Stimulated activated naive CD8-positive, alpha-beta T cell treated with anti-CD3 and anti-CD28 coated beads, Interleukin-15, amount 100 ng/mL, for 72 hours (primary cell): ENCODE measurements at places on chromosomes 3 and 15.

DNA sequence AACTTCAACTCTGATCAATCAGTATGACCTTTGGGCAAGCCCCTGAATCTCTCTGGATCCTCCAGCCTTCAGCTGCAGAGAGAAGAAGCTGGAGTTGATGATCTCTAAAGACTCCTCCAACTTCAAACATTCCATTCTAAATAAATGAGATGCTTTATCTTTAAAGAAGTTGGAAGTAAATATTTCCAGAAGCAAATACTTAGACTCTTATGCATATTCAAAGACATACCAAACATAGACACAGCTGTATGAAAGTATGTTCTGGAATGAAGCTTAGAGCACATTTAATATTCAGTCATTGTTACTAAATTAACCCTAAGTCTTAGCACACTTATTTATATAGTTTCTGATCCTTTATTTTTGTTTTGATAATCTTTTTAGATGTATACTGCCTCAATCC lies 77.6 kb upstream of the ACP3 start:
- no peak for DNase-seq

DNA sequence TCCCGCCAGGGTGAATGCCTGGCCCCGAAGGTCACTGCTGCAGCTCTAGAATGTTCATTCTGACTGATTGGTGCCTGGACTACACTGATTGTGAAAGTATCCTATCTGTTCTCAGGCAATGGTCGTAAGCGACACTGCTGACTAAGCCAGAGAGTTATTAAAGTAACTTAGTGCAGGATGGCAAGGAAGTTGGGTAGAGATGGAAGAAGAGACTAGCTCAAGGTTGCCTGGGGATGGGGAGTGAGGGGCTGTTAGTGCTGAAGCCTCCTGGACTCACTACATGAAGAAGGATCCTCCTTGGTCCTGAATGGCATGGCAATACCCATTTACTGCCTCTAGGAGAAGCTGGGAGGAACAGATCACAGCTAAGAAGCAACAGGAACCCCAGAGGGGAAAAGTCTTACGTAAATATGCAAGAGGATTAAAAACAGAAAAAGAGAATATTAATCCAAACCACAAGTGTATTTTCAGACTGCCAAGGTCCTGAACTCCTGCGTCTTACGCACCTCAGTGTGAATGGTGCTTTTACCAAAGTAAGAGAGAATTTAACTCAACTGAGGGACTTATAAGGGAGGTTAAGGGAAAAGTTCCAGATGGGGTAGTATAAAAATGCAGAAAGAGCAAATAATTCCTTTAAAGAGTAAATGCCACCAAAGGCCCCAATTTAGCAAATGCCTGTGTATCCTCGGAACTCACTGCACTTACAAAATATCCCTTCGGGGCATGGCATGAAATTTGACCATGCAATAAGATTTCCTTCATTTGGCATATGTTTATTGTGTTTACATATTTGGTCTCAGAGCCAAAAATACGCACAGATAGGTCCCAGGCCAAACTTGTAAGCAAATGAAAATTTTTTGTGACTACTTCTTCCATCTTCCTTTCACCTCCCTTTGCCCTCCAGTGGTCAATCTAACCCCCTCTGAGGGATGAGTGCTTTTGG lies 64.0 kb upstream of the DGKG start:
- no peak for DNase-seq

DNA sequence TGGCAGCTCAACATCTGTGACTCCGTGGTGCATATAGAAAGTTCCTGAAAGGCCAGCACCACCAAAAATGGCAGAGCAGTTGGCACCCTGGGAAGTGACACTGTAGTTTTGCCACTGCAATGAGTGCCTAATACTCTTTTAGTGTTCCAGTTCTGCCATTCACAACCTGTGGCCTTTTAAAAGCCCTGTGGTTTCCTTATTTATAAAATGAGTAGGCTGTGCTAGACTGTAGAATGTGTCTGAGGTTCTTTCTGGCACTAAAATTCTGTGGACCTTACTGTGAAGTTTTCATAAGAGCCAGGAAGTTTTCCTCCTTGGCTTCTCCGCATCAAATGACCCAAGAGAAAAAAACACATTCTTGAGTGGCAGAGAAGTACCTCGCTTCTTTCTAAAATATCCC lies 74.1 kb downstream of the MME start:
- no peak for DNase-seq

GRCh38 chr3:195032106-195032759 lies 238.7 kb downstream of the XXYLT1 start:
- DNase-seq = no peak

- DNase-seq = no peak
These were observed 77.1 kb downstream of the SLC25A26 start for GRCh38 chr3:66297900-66298299.

GRCh38 chr15:67063689-67064606 lies 1.5 kb upstream of the SMAD3 start:
- DNase-seq = no peak

DNA sequence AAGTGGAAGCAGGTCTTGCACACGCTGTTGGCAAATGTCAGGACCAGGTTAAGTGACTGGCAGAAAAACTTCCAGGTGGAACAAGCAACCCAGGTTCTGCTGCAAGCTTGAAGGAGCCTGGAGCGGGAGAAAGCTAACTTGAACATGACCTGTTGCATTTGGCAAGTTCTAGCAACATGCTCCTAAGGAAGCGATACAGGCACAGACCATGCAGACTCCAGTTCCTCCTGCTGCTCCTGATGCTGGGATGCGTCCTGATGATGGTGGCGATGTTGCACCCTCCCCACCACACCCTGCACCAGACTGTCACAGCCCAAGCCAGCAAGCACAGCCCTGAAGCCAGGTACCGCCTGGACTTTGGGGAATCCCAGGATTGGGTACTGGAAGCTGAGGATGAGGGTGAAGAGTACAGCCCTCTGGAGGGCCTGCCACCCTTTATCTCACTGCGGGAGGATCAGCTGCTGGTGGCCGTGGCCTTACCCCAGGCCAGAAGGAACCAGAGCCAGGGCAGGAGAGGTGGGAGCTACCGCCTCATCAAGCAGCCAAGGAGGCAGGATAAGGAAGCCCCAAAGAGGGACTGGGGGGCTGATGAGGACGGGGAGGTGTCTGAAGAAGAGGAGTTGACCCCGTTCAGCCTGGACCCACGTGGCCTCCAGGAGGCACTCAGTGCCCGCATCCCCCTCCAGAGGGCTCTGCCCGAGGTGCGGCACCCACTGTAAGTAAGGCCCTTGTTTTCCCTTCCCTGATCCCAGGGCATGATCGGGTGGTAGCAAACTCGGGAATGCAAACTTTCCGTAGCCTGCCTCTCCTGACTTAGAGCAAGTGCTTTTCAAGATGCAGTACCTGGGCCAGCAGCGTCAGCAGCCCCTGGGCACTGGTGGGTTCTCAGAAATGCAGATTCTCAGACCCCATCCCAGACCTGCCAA lies 759 bp downstream of the GALNT15 start:
- no peak for DNase-seq

DNA sequence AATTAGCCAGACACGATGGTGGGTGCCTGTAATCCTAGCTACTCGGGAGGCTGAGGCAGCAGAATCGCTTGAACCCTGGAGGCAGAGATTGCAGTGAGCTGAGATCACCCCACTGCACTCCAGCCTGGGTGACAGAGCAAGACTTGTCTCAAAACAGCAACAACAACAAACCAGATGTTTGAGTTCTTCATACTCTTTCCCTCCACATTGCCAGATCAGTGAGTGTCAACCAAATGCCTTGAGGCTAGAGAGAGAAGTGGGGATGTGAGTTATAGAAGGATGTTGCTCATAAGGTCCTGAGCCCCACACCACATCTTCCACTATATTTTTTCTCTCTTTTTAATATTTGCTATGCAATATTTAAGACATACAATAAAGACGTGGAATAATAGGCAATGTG lies 19.8 kb downstream of the MAPKBP1 start:
- DNase-seq = no peak

GRCh38 chr3:15330031-15330596 lies 2.3 kb downstream of the SH3BP5 start:
- DNase-seq = no peak

GRCh38 chr3:127790882-127791183 lies 31.5 kb downstream of the MGLL start:
- no peak for DNase-seq

GRCh38 chr15:31135523-31135922 lies 34.0 kb upstream of the TRPM1 start:
- no peak for DNase-seq

- no peak for DNase-seq
These were observed 774.3 kb downstream of the TUSC7 start for GRCh38 chr3:117483839-117484238.

DNA sequence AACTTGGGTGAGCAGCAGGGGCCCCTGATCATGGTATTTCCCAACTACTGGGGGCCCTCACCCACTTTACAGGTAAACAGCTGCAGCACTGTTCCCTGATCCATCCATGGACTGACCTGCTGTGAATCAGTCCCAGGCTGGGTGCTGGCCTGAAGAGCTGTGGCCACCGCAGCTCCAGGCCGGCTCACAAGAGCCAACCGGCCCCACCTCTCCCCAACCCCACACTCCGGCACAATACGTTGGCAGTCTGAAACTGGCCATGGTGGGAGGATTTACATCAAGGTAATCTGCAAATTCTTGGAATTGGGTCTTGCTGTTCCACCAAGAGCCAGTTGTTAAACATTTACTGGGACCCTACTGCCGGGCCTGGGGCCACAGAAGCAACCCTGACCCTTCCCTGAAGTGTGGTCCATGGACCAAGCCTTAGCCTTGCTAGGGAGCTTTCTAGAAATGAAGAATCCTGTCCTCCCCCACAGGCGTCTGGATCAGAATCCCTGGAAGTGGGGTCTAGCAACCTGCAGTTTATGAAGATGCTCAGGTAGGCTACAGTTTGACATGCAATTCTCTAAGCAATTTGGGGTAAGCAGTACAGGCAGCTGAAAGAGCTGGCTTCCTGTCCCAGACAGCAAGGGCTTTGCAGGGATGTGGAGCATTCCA lies 3.7 kb downstream of the SLC6A20 start:
- no peak for DNase-seq

DNA sequence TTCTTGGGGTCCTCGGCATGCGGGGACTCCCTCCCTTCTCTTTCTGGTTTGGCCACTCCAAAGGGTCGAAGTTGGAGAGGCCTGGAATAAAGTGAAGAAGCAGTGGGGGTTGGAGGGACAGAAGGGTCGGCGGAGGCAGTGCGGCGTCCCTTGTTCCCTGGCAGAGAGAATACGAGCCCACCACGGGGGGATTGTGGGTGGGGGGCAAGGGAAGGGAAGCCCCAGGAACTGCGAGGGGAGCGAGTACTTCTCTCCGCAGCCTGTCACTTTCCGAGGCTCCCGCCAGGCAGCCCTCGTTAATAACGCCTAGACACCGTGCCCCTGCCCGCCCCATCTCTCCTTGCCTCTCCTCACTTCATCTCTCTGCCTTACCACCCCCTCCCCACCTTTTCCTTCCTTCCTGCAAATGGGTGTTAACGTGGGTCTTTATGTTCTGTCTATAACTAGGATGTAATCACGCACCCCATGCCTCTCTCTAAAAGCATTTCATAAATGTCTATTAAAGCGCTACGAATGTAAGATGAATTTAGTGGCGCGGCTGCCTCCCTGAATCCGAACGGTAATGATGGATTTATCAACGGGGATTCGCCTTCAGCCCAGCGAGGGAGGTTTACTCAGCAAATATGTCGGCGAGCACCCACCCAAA lies 13.7 kb downstream of the NR2F2 start:
- no peak for DNase-seq

GRCh38 chr3:21587894-21588293 lies 163.1 kb downstream of the ZNF385D start:
- no peak for DNase-seq

- no peak for DNase-seq
These were observed 69.3 kb downstream of the CLSTN2 start for GRCh38 chr3:140004271-140004670.

- DNase-seq = no peak
These were observed 96.7 kb downstream of the SV2B start for GRCh38 chr15:91196768-91197167.

GRCh38 chr15:101710806-101711205 lies 13.5 kb downstream of the TARS3 start:
- no peak for DNase-seq

DNA sequence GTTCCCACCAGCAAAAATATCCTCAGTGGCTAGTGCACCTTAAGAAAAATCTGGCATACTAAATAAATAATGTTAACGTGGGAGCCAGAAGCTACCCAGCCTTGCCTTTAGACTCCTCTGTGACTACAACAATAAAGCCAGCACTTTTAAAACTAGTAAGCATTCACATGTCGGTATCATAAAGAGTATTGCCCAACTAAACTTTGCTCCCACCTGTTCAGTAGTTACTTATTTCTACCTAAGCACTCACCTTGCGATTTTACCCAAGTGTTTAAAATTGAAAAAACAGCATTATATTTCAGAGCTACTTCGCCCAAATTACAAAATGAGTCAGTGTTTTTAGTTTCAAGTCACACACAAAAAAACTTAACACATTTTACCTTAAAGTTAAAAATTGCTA lies 12.8 kb downstream of the ALDH1L1 start:
- DNase-seq = no peak

DNA sequence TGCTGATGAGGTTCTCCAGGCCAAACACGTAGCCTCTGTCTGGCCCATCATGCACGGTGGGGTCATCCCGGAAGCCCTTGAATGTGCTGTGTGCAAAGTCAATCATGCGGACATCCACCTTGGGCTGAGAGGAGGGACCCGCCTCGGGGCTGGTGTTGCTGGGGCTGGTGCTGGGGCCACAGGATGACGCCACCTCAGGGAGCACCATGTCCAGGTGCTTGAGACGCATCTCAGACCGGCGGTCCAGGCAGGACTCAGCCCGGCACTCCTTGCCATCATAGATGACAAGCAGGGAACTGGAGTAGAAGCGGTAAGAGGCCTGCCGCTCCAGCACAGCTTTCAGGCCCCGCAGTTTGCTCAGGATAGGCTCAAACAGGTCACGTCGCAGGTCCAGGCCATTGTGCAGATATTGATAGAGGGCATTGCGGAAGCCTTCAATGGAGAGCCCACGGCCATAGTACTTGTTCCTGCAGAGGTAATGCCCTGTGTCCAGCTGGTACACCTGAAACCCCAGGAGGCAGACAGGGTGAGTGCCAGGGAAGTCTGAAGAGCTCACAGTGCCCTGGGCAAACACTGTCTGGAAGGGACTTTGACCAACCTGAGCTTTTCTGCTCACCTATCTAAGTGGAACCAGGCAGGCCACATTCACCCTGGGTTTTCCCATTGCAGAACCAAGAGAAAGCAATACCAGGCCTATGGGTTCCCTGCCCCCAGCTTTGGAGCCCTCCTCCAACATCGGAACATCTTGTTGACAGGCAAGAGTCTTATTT lies 3.6 kb upstream of the GMPPB start:
- no peak for DNase-seq

DNA sequence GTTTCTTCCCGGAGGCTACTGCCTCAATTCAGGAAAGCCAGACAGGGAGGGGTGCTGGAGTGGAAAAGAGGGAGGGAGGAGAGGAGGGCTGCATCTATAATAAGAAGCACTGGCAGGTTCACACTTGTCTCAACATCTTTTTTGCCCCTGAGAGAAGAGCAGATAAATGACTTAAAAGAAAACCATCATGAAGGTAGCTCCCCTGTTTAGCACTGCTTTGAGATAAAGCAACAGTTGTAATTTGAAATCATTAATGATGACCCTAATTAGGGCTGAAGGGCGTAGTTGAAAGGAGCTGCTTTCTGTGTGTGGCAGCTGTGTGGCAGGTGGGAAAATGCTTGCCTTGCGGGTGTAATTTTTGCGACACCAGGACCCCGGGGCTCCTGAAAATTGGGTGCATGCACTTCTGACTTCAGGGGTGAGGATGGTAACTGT lies 222.8 kb upstream of the IL12A start:
- no peak for DNase-seq
